Activated CD8-positive, alpha-beta memory T cell treated with anti-CD3 and anti-CD28 coated beads, Interleukin-2, amount 50 U/mL, for 4 hours (primary cell): ENCODE measurements at places on chromosomes 11 and 22.

- no peak for DNase-seq
These were observed 299.5 kb downstream of the BUD13 start for GRCh38 chr11:116473206-116473769.

GRCh38 chr11:134742956-134743819 lies 331.1 kb upstream of the B3GAT1 start:
- no peak for DNase-seq

DNA sequence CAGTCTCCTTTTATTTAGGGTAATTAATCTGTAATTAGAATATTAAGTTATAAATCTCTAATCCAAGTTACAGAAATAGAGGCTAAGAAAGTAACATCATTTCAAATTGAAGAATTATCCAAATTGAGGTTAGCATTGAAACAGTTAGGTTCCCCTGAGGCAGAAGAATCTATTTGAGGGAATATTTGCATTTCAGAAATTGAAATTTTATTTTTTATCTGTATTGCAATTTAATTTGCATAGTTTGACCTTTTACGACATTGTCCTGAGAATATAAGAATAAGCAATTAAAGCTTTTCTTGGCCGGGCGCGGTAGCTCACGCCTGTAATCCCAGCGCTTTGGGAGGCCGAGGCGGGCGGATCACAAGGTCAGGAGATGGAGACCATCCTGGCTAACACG lies 27.6 kb downstream of the DDIAS start:
- DNase-seq: no peak

DNA sequence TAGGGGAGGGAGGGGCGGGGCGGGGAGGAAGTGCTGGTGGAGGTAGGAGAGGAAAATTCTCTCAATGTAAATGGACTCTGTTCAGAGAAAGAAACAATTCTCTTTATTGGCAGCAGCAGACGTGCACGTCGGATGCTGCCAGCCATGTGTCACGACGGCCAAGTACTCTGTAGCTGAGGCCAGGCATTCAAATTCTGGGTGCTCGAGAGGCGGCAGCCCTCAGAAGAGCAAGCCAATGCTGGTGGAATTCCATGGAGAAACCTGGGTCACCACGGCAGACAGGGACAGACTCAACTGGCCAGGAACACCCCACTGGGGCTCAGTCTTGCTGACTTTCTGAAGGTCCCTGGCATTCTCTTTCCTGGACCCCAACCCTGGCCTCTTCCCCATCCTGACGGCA lies 90.8 kb downstream of the ABTB2 start:
- no peak for DNase-seq

- DNase-seq: no peak
These were observed 87.8 kb downstream of the MYEOV start for GRCh38 chr11:69381681-69382130.

GRCh38 chr22:39428597-39429071 lies 28.2 kb upstream of the MGAT3 start:
- no peak for DNase-seq

DNA sequence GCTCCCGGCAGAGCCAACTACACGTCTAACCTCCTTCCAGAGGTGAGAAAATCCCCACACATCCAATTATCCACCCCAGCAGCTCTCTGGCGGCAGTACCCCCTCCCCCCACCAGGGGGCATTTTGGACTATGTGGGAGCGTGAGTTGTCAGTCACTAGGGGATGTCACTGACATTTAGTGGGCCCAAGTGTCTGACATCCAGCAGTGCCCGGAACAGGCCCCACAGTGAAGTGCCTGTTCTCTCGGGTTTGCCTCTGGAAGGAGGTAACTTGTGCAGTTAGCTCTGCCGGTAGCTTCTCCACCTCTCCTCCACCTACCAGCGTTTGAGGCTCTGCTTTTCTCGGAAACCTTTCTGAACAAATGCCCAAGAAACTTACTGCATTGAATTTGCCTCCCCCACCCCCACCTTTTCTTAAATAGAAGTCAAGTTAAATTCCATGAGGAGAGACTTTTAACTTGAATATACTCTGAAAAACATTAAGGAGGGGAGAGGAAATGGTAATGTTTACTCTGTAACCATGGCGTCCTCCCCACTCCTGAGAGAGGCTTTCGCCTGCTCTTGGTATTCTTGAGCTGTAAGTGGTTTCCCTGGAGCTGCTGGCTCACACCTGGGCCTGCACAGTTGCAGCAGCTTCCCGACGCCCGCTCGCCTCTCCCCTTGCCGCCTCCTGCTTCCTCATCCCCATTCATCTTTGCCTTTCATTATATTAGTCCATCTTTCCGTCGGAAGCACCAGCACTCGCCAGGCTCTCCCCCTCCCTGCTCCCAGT lies 112.8 kb downstream of the WNT7B start:
- DNase-seq: peak; percentile 75

DNA sequence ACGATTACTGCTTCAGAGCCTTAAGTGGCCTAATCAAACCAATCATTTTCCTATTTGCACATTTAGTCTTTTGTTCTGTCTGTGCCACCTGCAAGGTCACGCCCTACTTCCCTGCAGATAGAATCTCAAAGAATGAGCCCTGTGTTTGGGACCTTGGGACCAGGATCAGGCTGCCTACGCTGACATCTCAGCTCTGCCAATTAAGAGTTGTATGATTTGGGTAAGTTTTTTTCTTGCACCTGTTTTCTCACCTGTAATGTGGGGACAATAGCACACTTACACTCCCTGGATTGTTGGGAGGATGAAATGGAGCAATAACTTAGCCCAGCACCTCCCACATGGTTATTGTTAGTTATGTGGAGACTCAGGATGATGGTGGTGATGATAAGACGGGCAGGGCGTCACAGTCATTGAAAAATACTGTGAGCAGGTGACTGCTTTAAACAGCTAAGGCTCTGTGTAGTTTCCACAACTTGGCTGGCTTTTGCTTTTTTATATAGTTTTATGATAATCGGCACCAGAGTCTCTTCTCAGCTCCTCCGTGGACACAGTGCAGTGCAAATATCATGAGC lies 155.0 kb downstream of the ADAMTS15 start:
- DNase-seq: no peak

DNA sequence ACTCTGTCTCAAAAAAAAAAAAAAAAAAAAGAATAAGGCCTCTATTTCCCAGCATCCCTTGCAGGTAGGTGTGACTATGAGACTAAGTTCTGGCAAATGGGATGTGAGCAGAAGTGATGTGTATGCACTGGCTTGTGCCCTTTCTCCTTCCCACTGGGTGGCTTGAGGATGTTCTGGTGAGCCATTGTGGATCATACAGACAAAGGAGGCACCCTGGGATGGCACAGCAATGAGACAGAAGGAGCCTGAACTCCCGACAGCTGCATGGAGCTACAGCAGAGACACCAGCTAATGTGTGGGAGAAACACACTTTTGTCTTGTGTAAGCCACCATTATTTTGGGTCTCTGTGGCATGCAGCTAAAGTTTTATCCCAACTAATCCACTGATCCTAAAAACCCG lies 10.6 kb upstream of the SORL1 start:
- no peak for DNase-seq
